Upper lobe of right lung (tissue), 1 donor: ENCODE measurements at places on chromosomes 11 and 22. TPM values are rescaled to one million over a fixed set of nuclear protein-coding genes. Genes with fewer than 3 reads are reported as not detected.

GRCh38 chr11:43458486-43458885 lies 99.8 kb downstream of the TTC17 start:
- no peak for DNase-seq
- no peaks in the 10 kb centered on the region for H3K27me3 ChIP-seq
- peaks cover 80% of the 10 kb centered on the region for H3K36me3 ChIP-seq
- H3K4me1 ChIP-seq = no peaks in the 10 kb centered on the region
- no peak overlapping the region for H3K4me3 ChIP-seq

- DNase-seq = no peak
- no peaks in the 10 kb centered on the region for H3K4me1 ChIP-seq
- H3K27me3 ChIP-seq = no peaks in the 10 kb centered on the region
- no peak overlapping the region for H3K27ac ChIP-seq
- H3K4me3 ChIP-seq = no peak overlapping the region
- H3K36me3 ChIP-seq = no peaks in the 10 kb centered on the region
Measured at GRCh38 chr11:128022007-128022368, 565.4 kb downstream of the ETS1 start.

GRCh38 chr11:69220561-69221051 lies 64.9 kb downstream of the SMIM38 start:
- no peaks in the 10 kb centered on the region for H3K27me3 ChIP-seq
- H3K4me1 ChIP-seq = no peaks in the 10 kb centered on the region
- no peak overlapping the region for H3K4me3 ChIP-seq
- no peak for DNase-seq
- H3K27ac ChIP-seq = no peak overlapping the region
- H3K36me3 ChIP-seq = no peaks in the 10 kb centered on the region

GRCh38 chr11:67373648-67374570 lies 511 bp upstream of the CLCF1 start:
- no peaks in the 10 kb centered on the region for H3K36me3 ChIP-seq
- peak; percentile 93 for DNase-seq
- no peaks in the 10 kb centered on the region for H3K27me3 ChIP-seq

DNA sequence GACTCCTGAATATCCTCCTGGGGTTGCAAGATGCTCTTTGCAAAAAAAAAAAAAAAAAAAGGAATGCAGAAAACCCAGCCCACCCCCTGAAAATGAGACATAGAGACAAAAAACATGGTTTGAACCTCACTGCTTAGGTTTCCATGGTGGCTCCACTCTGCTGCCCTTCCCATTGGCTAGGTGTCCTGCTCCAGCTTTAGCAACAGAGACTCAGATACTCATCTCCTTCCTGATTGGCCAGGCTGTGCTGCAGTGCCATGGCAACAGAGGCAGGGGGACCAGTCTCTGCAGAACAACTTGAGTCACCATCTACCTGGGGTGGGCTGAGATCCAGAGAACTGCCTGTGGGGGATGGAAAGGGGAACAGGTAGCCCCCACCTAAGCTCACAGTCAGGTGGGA lies 17.4 kb upstream of the YWHAH start:
- peaks cover 16% of the 10 kb centered on the region for H3K4me1 ChIP-seq
- H3K27me3 ChIP-seq = no peaks in the 10 kb centered on the region
- H3K27ac ChIP-seq = no peak overlapping the region
- DNase-seq = no peak
- no peaks in the 10 kb centered on the region for H3K36me3 ChIP-seq
- H3K4me3 ChIP-seq = no peak overlapping the region

GRCh38 chr11:69674267-69674885 lies 777 bp downstream of the LTO1 start:
- H3K4me3 ChIP-seq = peak overlapping the region; percentile 100
- H3K27ac ChIP-seq = peak overlapping the region; percentile 89
- peaks cover 10% of the 10 kb centered on the region for H3K4me1 ChIP-seq

- H3K27me3 ChIP-seq = no peaks in the 10 kb centered on the region
- H3K4me3 ChIP-seq = no peak overlapping the region
- H3K4me1 ChIP-seq = no peaks in the 10 kb centered on the region
- no peaks in the 10 kb centered on the region for H3K36me3 ChIP-seq
- no peak overlapping the region for H3K27ac ChIP-seq
Measured at GRCh38 chr22:43476341-43476740, 64.5 kb downstream of the MPPED1 start.

GRCh38 chr11:123235117-123235655 lies 40.1 kb upstream of the CLMP start:
- peak overlapping the region; percentile 32 for H3K27ac ChIP-seq
- no peaks in the 10 kb centered on the region for H3K27me3 ChIP-seq
- H3K4me1 ChIP-seq = no peaks in the 10 kb centered on the region
- no peak overlapping the region for H3K4me3 ChIP-seq
- H3K36me3 ChIP-seq = no peaks in the 10 kb centered on the region
- DNase-seq = no peak

DNA sequence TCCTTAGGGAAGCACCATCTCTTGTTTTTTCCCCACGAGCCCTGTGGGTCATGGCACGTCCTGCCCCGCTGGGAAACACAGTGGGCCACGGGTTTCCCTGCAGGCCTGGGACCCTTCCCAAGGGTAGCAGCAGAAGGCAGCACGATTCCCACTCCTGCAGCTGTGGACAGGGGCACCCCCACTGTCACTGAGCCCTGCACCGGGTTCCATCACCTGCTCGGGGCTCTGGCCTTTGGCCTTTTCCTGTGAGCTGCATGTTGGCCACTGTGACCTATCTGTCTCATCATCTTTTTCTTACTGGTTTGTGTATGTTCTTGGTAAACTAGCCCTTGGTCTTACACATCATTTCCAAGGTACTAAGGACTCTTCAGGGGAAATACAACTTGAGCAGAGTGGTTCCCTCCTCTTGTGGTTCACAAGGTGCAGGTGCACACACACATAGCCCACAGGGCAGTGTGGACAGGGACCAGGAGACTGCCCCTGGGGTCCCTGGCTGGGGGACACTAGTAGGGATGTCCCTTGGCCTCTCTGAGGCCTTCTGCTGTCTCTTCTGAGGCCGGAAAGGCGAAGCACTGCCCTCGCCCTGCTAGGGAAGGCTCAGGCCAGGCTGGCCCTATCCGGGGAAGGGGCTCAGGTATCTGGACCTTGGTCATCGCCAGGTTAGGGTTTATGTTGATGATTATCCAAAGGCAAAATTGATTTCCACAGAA lies 19.0 kb upstream of the TXNRD2 start:
- H3K27me3 ChIP-seq = no peaks in the 10 kb centered on the region
- peaks cover 11% of the 10 kb centered on the region for H3K36me3 ChIP-seq
- H3K4me1 ChIP-seq = peaks cover 25% of the 10 kb centered on the region
- H3K4me3 ChIP-seq = no peak overlapping the region
- no peak overlapping the region for H3K27ac ChIP-seq
- no peak for DNase-seq

DNA sequence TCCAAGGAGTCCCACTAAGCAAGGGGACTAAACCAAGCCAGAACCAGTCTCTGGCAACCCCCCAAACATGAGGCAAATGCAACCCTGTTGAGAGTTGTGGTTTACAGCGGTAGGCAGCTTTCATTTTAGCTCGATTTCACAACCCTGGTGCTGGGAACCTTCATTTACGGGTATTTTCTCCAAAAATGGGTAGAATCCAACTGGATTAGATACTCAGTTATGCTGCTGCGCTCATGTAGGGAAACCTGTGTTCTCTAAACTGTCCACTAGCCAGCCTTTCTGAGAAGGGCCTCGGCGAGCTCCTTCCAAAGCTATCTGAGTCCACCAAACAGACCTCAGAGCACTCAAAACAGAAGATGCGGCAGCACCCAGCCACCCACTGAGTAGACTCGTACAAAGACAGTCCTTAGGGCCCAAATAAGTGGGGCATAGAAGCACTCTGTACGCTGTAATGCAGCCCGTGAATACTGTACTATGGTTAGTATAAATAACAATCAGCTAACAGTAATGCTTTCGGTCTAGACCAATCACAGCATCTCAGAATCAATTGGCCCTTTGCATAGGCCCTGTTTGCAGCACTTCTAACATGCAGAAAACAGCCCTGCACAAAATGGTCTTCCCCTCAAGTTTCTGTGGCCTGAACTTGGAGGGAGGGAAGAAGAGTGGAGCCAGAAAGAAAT lies 104.7 kb downstream of the ETS1 start:
- H3K4me3 ChIP-seq = peak overlapping the region; percentile 33
- H3K27me3 ChIP-seq = no peaks in the 10 kb centered on the region
- peaks cover 73% of the 10 kb centered on the region for H3K36me3 ChIP-seq
- H3K27ac ChIP-seq = peak overlapping the region; percentile 79
- DNase-seq = no peak

GRCh38 chr11:16440136-16440535 lies 83.8 kb upstream of the SOX6 start:
- H3K27ac ChIP-seq = no peak overlapping the region
- no peak overlapping the region for H3K4me3 ChIP-seq
- H3K36me3 ChIP-seq = no peaks in the 10 kb centered on the region
- no peaks in the 10 kb centered on the region for H3K27me3 ChIP-seq

- H3K27ac ChIP-seq = no peak overlapping the region
- DNase-seq = no peak
- no peaks in the 10 kb centered on the region for H3K27me3 ChIP-seq
- no peak overlapping the region for H3K4me3 ChIP-seq
- H3K36me3 ChIP-seq = no peaks in the 10 kb centered on the region
- no peaks in the 10 kb centered on the region for H3K4me1 ChIP-seq
Measured at GRCh38 chr11:98771791-98772190, 249.0 kb upstream of the CNTN5 start.

DNA sequence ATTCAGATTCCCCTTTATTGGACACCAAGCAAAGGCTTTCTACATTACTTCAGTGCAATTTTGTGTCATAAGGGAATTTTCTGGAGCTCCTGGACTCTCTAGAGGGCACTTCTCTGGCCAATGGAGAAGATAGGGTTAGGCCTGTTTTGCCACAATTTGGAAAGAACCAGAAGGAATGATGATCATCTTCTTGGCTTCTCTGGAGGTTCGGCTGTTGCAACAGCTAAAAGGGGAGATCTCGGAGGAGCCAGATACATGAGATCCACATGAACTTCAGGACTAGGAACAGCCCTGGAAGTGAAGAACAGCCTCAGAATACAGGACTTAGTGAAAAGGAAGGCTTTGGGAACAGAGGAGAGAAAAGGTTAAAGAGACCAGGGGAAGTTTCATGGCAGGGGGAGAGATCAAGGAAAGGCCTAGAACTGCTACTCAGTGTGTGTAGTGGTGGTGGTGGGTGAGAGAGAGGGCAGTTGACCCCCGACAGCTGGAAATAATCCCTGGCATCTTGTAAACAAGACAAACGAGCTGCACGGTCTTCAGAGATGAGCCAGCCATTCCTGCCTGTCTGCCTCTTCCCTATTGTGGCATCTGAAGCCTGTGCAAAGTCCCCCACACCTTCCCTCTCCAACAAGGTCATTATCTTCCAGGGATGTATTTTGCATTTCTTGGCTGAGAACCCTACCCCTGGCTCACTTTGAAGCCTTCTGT lies 83.8 kb downstream of the CCDC81 start:
- DNase-seq = no peak
- H3K36me3 ChIP-seq = no peaks in the 10 kb centered on the region
- H3K27me3 ChIP-seq = no peaks in the 10 kb centered on the region
- no peak overlapping the region for H3K4me3 ChIP-seq
- H3K27ac ChIP-seq = no peak overlapping the region

GRCh38 chr11:102850973-102851745 lies 7.8 kb upstream of the MMP3 start:
- no peak overlapping the region for H3K27ac ChIP-seq
- DNase-seq = no peak
- H3K36me3 ChIP-seq = no peaks in the 10 kb centered on the region
- no peak overlapping the region for H3K4me3 ChIP-seq
- no peaks in the 10 kb centered on the region for H3K27me3 ChIP-seq
- no peaks in the 10 kb centered on the region for H3K4me1 ChIP-seq

- H3K27me3 ChIP-seq = no peaks in the 10 kb centered on the region
- no peak overlapping the region for H3K27ac ChIP-seq
Measured at GRCh38 chr11:128453444-128454336, 133.7 kb downstream of the ETS1 start.

GRCh38 chr11:77375107-77375506 lies 73.6 kb upstream of the GDPD4 start:
- H3K36me3 ChIP-seq = peaks cover 34% of the 10 kb centered on the region
- no peaks in the 10 kb centered on the region for H3K4me1 ChIP-seq
- no peak overlapping the region for H3K4me3 ChIP-seq
- no peak overlapping the region for H3K27ac ChIP-seq
- H3K27me3 ChIP-seq = no peaks in the 10 kb centered on the region

DNA sequence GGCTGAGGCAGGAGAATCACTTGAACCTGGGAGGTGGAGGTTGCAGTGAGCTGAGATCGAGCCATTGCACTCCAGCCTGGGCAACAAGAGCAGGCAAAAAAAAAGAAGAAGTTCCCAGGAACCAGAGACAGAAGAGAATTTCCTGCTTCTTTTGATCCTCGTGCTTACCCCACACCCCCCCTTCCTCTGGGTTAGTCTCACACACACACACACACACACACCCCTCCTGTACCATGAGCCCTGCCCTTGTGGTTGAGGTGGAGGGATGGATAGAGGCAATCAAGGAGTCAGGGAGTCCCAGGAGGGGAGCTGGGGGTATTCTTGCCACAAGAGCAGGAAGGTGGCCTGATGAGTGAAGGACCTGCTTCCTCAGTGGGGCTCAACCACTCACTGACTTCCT lies 4.1 kb upstream of the UBE2L6 start:
- H3K4me1 ChIP-seq = peaks cover 1% of the 10 kb centered on the region
- no peak overlapping the region for H3K27ac ChIP-seq
- no peaks in the 10 kb centered on the region for H3K27me3 ChIP-seq

- H3K4me1 ChIP-seq = no peaks in the 10 kb centered on the region
- no peak overlapping the region for H3K27ac ChIP-seq
- H3K36me3 ChIP-seq = peaks cover 6% of the 10 kb centered on the region
Measured at GRCh38 chr11:61460986-61461385, 31.1 kb downstream of the SDHAF2 start.

DNA sequence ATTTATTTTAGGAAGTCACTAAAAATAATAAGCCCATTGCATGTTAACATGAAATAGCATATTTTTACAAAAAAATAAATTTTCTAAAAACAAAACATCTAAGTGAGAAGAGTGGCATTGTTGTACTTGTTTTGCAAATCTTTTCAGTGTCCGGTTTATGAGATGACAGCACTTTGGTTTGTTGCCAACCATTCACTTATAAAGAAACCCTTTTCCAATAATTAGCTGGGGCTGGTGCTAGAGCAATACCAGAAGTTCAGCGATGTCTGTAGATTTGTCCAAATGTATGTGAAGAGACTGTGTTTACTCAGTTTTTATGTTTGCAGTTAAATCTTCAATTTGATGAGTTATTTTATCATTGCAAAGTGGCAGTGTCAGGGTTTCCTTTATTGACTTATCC lies 22.1 kb upstream of the KRTAP5-7 start:
- no peaks in the 10 kb centered on the region for H3K27me3 ChIP-seq
- no peak overlapping the region for H3K27ac ChIP-seq
- no peak for DNase-seq
- no peak overlapping the region for H3K4me3 ChIP-seq
- no peaks in the 10 kb centered on the region for H3K4me1 ChIP-seq

- no peaks in the 10 kb centered on the region for H3K4me1 ChIP-seq
- H3K27me3 ChIP-seq = no peaks in the 10 kb centered on the region
- H3K4me3 ChIP-seq = no peak overlapping the region
- no peak overlapping the region for H3K27ac ChIP-seq
- no peak for DNase-seq
Measured at GRCh38 chr11:87063982-87064381, 26.2 kb downstream of the TMEM135 start.

- peak overlapping the region; percentile 46 for H3K4me3 ChIP-seq
- peaks cover 80% of the 10 kb centered on the region for H3K27me3 ChIP-seq
- peak; percentile 65 for DNase-seq
- peaks cover 11% of the 10 kb centered on the region for H3K4me1 ChIP-seq
- no peaks in the 10 kb centered on the region for H3K36me3 ChIP-seq
- no peak overlapping the region for H3K27ac ChIP-seq
Measured at GRCh38 chr11:112962579-112963367, 1.6 kb downstream of the NCAM1 start.

Gene CREB3L1
- 47.4 TPM for total RNA-seq

Gene AMOTL1
- total RNA-seq = 62.5 TPM

Gene TSSK2
- not detected for total RNA-seq
